ENCODE measurements at places on chromosomes 6 and 20.

DNA sequence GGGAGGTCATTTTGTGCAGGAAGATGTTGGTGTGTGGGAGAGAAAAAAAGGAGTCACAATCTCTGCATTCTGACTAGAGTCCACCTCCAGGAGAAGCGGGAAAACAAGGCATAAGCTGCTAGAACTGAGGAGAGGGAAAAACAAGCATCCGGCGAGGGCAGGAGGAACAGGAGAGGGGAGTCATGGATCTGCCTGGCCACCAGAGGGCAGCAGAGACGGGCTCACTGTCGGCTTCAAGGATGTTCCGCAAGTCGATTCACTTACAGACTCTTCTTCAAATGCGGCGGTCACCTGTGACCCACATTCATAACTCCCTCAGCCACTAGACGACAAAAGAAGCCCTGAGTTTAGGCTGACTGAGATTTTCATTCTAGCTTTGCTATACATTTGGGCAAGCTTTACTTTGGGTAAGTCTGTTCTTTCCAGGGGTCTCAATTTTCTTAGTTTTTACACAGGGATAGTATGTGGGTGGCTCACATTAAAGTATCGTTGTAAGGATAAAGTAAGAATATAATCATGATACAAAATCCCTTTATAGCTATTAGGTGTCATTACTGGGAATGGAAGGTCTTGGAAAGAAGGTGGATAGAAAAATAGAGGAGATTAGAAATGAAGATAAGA, 6.6 kb upstream of the BTNL2 start:
- DNase-seq, result peak; percentile 77

DNA sequence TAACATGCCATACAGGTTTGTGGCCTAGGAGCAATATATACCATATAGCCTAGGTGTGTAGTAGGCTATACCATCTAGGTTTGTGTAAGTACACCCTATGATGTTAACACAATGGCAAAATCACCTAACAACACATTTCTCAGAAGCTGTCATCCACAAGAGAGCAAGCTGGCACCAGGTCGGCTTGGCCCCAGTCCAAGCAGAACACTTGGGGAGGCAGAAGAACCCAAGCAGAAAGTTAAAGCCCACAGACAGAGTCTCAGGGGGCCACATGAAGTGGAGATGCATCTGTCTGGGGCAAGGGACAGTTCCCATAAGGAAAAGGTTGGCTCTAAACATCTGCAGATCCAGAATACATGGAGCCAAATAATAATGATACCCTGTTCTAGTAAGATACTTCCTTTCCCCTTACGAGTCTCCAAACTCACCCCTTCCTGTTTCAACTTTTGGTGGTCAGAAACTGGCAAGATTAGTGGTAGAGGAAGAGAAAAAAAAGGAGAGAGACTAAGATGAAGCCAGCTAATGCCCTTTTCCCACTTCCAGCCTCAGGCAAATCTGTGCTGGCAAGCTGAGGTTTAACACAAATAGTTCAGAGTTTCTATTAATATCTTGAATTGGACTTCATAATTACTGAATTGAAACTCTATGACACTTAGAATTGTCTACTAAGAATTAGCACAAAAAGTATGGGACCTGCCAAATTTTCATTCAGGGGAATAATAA, 29.5 kb downstream of the TCF21 start:
- DNase-seq, result no peak

- no peak for DNase-seq
These were observed 154.2 kb downstream of the ALDH8A1 start for GRCh38 chr6:134795691-134796090.

DNA sequence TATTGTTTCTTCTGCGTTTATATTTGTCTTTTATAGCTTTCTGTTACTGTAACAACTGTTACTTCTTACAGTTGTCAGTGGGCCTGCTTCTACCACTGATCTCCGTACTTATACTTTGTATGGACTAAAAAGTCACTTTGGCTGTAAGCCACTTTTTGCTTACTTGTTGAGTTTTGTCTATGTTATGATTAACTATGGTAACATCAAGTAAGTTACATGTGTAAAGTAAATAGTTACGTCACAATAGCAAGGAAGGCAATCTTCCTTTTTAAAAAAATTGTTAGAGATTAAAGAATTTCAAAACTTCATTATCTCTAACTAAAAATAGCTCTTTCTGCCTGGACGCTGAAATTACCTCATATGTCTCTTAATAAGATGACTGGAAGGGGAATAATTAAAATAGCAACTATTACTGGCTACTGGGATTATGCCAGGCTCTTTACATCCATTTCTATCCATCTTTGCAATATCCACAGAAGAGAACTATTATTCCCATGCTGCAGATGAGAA, 10.9 kb downstream of the TFB1M start:
- DNase-seq, result no peak

GRCh38 chr6:25229671-25230321, 49.4 kb upstream of the CARMIL1 start:
- DNase-seq, result no peak

- no peak for DNase-seq
These were observed 285.4 kb downstream of the THBS2 start for GRCh38 chr6:168968228-168968627.

- no peak for DNase-seq
These were observed 48.2 kb upstream of the MLN start for GRCh38 chr6:33851959-33852358.

DNA sequence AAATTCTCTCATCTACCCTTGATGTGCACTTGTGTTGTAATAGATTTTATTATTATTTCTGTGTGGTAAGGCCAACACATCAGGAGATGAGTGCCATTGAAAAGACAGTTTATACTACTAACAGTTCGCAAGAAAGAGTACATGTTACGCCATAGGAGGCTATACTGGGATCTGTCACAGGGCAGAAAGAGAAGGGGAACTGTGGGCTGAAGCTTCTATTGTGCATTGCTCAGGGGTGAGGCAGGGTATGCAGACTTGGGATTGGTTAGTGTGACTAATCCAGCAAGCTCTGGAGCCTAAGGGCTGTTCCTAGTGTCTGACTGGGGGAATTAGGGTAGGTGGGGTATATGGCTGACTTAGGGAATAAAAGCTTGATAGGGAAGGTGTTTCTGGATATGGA, 50.9 kb downstream of the GPR63 start:
- DNase-seq, result no peak

- DNase-seq, result no peak
These were observed 13.1 kb upstream of the APMAP start for GRCh38 chr20:25005661-25006060.

DNA sequence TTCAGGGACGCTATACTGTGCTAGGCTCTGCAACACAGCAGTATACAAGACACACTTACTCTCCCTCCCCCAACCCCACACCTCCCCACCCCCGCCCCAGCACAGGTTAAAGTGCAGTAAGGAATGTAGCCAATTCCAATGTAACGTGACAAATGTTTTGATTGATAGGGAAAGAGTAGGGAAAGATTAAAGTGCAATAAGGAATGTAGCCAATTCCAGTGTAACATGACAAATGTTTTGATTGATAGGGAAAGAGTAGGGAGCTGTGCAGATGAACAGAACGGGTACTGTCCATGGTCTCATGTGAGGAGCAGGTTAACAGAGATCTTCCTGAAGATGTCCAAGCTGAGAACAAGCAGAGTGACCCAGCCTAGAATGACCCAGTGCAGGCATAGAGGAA, 69.1 kb downstream of the TMEM244 start:
- no peak for DNase-seq

GRCh38 chr6:56168596-56168995, 78.8 kb downstream of the COL21A1 start:
- no peak for DNase-seq

DNA sequence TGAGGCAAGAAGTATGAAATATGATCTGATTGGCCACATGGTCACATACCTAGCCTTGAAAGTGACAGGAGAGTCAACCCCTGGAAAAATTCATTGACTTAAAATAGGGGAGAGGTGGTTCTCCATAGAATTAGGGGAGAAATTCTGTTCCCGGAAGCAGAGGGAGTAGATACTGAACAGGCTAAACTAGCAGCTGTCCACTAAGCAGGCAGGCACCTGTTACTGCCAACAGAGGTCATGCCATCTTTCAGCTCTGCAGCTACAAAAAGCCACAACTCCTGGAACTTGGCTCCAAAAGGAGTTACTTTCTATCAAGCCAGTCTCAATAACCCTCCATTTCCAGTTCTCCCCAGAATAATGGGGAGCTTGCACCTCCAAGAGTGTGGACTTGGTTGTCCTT, 352.5 kb downstream of the MAFB start:
- no peak for DNase-seq

DNA sequence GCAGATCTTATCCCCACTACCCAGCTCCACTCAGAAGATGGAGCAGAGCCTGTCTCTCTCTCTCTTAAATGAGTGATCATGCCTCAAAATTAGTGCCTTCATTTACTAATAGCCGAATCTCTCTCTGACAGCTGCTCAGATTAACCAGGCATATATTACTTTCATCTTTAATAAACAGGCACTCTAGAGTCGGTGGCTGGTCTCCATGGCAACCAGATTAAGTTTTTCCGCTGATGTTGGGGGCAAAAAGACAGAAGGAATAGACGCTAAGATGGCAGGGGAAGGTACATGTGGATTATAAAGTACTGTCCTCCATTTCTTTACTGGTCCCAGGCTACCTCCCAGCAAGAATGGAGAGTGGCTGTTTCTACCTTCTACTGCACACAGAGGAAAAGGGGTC, 121.6 kb downstream of the QRSL1 start:
- DNase-seq, result no peak

DNA sequence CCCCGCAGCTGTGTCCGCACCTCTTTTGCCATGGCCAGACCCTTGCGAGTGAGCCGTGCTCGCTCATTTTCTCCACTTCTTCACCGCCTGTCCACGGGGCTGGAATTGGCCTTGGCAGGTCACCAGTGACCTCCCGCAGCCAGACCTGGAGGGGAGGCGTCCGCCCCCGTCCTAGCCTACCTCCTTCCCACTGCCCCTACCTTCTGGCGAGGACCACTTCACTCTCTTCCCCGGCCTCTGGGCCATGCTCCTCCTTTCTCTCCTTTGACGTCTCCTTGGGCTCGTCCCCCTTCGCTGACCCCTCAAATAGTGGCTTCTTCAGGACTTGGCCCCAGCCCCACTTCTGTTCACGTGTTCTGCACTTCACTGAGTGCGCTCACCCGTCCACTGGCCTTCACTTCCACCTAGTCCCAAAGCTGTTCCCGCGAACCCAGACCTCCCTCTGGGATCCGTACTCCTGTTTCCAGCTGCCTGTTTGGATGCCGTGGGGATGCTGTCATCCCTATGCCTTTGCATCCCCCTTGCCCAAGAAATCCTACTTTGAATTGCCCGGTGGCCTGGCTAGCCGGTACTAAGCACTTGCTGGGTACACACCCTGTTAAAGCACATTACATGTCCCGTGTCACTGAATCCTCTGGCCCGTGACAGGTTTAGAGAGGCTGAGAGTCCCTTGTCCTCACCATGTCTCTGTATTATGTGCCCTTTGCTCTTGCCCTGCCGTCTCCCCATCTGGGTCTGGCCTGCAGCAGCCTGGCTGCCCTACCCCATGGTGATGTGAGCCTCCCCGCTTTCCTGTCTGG, 33.0 kb downstream of the SPATA2 start:
- no peak for DNase-seq

GRCh38 chr6:72382602-72383529, 239.0 kb upstream of the KCNQ5 start:
- no peak for DNase-seq

GRCh38 chr20:3330046-3330741, 77.3 kb downstream of the DNAAF9 start:
- no peak for DNase-seq

GRCh38 chr20:47782920-47783552, 2.2 kb downstream of the SULF2 start:
- no peak for DNase-seq

DNA sequence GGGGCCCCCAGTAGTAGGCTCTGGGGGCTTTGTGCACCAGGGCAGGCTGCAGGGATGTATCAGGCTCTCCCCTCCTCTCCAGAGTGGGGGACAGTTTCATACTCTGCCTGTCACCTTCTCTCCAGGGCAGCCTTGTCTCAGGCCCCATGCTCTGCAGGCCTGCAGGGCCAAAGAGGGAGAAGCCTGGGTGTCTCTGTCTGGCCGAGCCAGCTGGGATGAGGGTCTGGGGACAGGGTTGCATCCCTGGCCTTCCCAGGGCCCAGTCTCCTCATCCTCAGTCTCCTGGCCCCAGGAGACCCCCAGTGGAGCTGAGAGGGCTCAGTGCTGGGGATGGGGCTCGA, 14.8 kb upstream of the IP6K3 start:
- no peak for DNase-seq

- DNase-seq, result no peak
These were observed 476.2 kb downstream of the MMUT start for GRCh38 chr6:48986845-48987244.

- no peak for DNase-seq
These were observed 7.9 kb downstream of the ROS1 start for GRCh38 chr6:117417851-117418250.

DNA sequence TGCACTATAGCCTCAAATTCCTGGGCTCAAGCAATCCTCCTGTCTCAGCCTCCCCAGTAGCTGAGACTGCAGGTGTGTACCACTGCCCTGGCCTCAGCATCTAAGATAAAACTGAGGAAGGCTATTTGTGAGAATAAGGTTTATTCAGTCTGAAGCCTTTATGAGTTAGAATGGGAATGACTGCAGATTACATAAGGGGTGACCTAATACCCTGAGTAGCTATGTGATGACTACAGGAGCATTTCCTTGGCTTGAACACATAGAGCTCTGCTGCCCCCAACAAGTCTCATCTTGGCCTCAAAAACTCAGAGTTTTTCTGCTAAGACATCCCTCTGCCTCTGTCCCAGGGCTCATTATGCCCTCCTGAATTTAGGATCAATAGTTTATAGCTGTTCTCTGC, 7.6 kb downstream of the GSS start:
- no peak for DNase-seq

GRCh38 chr6:56856036-56856580, 98.8 kb upstream of the BEND6 start:
- no peak for DNase-seq

GRCh38 chr20:1330075-1330830, 1.3 kb upstream of the SDCBP2 start:
- peak; percentile 58 for DNase-seq

- no peak for DNase-seq
These were observed 477.3 kb upstream of the IRAK1BP1 start for GRCh38 chr6:78390066-78390465.

DNA sequence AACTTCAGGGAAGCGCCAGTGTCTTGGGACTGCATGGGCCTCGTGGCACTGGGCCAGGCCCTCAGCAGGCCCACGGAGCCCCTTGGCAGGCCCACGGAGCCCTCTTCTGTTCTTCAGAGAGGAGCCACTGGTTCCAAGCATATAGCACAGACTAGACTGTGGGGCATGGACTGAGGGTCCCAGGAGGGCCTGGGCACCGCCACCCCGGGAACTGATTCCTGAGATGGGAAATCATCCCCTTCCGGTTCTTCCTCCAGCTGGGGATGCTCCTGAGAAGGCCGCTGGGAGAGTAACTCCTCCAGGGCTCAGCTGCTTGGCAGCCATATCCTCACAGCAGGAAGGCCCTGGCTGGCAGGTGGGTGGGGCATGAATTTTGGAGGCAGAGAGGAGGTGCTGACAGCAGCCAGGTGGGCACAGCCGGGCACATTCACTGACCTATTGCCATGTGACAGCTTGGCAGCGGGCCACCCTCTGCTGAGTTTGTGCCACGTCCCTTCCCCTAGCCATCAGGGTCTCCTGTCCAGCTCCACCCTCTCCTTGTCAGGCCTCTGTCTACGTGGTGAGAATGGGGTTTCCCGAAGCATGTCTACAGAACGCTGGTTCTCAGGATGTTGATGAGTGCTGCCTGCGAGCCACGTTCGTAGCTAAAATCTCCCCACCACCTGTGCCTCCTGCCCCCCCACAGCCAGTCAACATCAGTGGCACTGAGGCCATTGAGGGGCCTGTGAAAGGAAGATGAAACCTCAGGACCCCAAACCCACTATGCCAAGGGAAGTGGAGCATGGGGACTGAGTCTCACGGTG, 152.1 kb downstream of the TAF4 start:
- DNase-seq, result no peak

GRCh38 chr6:22236626-22237414, 60.0 kb downstream of the PRL start:
- DNase-seq, result no peak
